ENCODE measurements at places on chromosomes 3 and 15.

GRCh38 chr15:99978426-99978825, 245.2 kb upstream of the LYSMD4 start:
- DNase-seq = no peak

DNA sequence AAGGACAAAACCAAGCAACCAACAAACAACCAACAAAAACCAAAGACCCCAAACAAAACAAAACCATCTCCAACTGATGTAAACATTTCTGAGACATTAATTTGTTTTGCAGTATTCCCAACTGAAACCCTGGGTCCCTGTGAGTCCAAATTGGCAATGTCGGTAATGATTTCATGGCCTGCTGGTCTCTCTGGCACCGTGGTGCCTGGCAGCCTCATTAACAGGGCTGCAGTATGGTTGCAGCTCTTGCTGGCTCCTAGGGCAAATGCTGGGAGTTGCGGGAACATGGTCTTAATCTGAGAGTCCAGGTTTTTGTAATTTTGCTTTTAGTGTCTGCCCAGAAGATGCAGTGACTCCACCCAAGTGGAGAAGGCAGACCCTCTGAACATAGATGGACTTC, 128.3 kb downstream of the SV2B start:
- DNase-seq = no peak

GRCh38 chr15:40931300-40932142, 2.4 kb downstream of the DLL4 start:
- no peak for DNase-seq

DNA sequence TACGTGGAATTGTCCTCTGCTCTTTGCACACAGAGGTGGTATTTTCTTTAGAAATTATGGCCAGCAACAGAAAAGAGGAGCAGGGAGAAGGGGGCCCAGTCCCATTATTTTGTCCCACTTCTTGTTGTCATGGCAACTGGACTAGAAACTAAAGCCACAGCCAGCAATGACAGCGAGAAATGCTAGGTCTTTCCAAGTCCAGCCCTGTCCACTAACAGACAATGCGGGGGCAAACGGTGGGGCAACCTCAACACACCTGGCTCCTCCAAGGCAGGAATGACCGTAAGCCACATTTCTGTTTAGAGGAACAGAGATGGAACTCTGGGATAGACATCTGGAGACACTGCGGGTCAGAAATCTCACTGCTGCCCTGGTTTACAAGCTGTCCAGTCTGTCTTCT, 107.3 kb downstream of the RFTN1 start:
- no peak for DNase-seq

DNA sequence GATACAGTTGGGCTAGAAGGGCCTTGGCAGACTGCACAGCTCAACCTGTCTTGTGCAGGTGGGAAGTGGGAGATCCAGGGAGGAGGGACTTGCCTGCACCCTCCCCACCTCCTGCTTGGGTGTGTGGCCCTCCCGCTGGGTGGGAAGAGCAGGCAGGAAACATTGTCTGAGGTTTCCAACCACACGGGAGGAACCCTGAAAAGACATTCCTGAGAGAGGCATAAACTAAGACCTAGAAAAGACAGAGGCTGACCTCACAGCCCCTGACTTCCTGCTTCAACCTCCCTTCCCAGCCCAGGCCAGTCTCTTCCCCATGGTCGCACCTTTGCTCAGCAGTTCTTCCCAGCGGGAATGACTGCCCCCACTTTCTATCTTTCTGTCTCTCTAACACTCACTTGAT, 46.3 kb upstream of the INSYN1 start:
- peak; percentile 30 for DNase-seq

DNA sequence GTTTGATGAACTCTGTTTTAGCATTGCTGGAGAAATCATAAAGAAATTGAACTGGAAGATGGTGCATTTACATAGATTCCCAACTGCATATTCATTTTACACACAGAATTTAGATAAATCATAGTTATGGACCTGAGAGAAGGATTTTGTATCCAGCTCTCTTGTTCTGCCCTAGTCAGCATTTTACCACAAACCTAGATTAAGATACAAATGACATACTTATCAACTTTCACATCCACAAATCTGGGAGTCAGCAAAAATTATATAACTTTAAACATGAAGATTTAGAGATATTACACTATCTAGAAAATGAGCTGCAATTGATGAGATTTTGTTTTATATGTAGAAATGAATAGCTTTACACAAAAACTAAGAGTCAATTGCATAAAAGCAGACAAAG, 632.8 kb downstream of the IGSF11 start:
- DNase-seq = no peak

DNA sequence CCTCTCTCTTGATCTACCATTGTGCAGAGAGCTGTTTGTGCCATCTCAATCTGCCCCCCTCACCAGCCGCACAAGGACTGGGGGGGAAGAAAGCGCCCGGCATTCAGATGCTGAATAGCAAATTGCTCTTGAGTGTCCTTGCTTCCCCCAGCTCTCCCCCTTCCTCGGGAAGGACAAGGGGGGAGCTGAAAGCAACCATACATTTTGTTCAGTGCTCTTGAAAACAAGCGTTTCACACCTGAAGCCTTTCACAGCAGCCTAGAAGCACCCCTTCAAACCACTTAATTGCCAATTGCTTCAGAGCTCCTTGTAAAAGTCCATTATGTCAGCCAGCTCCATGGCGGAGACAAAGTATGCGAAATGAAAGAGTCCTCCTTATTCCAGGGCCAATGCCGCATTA, 540.1 kb downstream of the NR2F2 start:
- no peak for DNase-seq

GRCh38 chr3:14133876-14134275, 9.0 kb downstream of the TMEM43 start:
- DNase-seq = no peak

DNA sequence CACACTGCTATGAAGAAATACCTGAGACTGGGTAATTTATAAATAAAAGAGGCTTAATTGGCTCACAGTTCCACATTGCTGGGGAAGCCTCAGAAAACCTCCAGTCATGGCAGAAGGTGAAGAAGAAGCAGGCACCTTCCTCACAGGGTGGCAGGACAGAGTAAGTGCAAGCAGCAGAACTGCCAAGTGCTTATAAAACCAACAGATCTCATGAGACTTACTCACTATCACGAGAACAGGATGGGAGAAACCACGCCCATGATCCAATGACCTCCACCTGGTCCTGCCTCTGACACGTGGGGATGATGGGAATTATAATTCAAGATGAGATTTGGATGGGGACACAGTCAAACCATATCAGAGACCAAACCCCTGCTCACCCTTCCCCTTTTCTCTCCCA, 75.0 kb downstream of the TRIM69 start:
- no peak for DNase-seq

- peak; percentile 36 for DNase-seq
Observed at GRCh38 chr15:99239545-99240198, 9.7 kb downstream of the TTC23 start.

- DNase-seq = no peak
Observed at GRCh38 chr15:97446138-97446537, 514.4 kb upstream of the ARRDC4 start.

GRCh38 chr3:170044271-170044670, 6.5 kb downstream of the GPR160 start:
- DNase-seq = no peak

GRCh38 chr3:89742546-89742945, 635.1 kb downstream of the EPHA3 start:
- no peak for DNase-seq

DNA sequence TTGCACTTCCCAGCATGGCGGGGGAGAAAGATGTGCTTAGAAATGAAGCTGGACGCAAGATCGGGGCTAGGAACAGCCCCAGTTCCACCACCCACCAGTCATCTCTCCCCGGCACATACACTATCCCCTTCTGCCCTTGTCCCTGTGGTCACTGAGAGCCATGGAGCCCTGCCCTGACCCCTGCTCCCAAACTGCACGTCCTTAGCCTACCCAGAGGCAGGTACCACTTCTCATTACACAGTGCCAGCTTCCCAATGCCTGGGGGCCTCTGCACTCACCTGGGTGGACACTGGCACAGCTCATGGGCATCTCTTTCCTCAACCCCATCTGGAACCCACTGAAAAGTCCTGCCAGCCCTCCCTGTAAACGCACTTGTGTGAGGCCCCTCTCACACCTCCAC, 139.3 kb upstream of the PRR20G start:
- DNase-seq = no peak

GRCh38 chr3:57112206-57112605, 51.7 kb downstream of the SPATA12 start:
- peak; percentile 22 for DNase-seq

DNA sequence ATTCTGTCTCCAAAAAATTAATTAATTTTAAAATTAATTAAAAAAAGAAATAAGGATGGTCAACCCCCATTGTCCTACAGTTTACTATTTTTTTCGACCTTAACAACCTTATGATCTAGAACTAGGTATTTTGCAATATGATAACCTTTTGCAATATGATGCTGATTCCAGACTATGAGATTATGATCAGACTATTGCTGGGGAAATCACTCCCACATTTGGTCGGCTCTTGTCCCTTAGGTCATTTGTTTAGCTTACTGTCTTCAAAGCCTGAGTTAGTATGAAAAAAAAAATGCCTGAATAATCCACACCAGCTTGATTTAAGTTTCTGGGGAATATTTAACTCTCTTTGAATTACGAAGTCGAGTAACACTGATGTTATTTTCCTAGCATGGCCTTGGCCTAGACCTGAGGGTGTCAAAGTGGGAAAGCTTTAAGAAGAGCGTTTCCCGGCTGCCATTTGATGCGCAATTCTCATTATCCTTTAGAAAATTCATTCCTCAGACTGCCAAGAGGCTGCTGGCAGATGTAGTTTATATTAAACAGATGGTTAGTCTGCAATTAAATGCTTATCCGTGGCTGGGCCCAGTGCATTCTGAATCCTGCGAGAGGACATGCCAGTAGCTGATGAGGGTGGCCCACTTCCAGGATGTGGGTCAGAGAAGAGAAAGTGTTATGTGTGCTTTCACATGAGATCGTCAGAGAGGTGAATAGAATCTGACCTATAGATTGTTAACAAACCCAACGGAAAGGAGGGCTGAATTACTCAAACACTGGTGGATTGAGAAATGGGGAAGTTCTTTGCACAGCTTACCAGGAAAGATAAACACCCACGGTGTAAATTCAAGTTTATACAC, 496.0 kb upstream of the THBS1 start:
- DNase-seq = peak; percentile 89

DNA sequence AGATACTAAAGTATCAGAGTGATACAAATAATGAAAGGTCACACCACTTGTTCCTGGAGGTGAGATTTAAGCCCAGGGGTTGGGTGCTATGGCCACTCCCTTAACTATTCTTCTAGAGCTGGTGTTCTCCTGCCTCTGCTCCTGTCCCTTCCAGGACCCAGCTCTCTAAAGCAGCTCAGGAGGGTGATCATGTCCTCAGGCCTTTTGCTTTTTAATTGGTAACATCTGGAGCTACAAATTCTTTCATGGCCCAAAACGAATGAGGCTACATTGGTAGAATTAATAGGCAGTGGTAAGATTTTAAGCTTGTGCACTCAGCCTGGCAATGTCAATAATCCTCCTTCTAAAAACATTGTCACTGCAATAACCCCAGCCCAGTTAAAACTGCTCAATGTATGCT, 38.2 kb upstream of the CNOT10 start:
- no peak for DNase-seq

GRCh38 chr3:148911592-148911991, 46.5 kb downstream of the CPA3 start:
- no peak for DNase-seq

- peak; percentile 83 for DNase-seq
Observed at GRCh38 chr3:194472290-194472920, 14.4 kb downstream of the ATP13A3 start.

GRCh38 chr15:60525341-60526039, 46.5 kb upstream of the ICE2 start:
- no peak for DNase-seq

DNA sequence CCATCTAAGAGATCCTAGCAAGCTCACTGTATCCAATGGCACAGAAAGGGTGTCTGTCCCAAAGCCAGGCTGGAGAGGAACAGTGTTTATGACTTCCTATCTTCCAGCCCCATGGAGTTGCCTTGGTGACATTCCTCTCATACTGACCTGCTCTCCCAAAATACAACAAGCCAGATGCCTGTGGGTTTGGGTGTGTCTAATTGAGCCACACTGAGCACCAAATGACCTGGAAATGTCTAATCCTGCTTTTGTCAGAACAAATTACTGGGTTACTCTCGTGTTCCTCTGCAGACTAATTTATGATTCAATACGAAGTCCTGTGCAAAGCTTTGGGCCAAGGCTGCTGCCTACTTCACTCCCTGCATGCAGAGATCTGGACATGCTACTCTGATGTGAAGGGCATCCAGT, 98.1 kb upstream of the STRIT1 start:
- peak; percentile 22 for DNase-seq

GRCh38 chr3:72595927-72596610, 252.2 kb downstream of the SHQ1 start:
- no peak for DNase-seq

- DNase-seq = peak; percentile 7
Observed at GRCh38 chr3:49536875-49537533, 17.3 kb upstream of the BSN start.

DNA sequence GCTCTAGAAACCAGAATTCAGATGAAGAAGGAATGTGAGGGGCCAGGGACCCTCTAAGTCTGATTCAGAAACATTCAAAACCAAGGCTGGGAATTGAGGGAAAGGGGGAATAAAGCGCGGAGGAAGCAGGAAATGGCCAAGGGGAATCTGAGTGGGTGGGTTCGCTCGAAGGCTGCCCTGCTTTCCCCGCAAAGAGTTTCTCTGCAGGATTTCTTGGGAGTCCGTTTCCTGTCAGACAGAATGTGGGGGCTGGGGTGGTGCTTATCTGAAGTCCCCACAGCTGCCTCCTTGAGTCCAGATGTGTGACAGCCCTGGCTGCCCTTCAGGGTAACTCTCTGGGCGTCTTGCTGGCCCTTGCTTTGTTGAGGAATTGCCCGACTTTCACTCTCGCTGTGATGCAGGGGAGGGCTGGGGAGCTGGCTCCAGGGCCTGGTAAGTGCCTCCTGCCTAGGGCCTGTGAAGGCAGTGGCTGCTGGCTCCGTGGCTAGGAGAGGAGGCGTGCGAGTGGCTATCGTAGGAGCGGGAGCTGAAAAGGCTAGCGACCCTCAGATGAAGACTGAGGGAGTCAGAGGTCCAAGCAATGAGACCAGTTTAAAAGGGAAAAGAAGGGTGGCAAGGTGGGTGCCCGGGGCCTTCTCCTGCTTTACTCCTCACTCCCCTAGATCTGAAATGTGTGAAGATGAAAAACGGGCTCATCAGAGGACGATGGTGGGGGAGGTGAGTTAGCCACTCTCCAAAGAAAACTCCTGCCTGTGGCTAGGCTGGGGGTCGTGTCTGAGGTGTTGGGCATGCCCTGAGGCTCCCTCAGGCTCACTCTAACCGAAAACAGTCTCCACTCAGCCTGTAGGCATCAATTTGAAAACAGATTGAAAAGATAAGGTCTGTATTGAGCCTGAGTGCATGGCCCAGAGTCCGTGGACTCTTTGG, 143.9 kb upstream of the UMPS start:
- peak; percentile 10 for DNase-seq

DNA sequence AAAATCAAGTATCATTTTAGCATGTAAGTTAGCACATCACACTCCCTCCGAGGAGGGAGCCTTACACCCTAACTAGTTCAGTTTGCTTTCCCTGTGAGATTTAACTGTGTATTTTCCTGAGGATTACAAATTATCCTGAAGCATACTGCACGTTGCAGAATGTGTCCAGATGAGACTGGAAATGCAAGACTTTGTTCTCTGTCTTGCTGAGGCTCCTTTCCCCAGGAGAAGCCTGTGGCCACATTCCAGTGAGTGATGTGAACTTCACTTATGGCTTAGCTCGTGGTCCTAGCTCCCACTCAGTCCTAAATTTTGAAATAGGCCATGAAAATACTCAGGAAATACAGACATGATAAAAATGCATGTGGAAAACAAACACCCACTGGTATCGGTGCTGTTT, 23.7 kb downstream of the PDZRN3 start:
- no peak for DNase-seq

All from mesenchymal stem cell (in vitro differentiated cells and primary cell).